SHP77 (cell line): ENCODE measurements at places on chromosomes 2 and 18.
A peak's percentile ranks its signal among the peaks of the same experiment; 100 is the strongest.

GRCh38 chr2:8447610-8448221, 234.1 kb upstream of the ID2 start:
- DNase-seq, result no peak

GRCh38 chr2:61718965-61719364, 134.9 kb downstream of the FAM161A start:
- no peak for DNase-seq

DNA sequence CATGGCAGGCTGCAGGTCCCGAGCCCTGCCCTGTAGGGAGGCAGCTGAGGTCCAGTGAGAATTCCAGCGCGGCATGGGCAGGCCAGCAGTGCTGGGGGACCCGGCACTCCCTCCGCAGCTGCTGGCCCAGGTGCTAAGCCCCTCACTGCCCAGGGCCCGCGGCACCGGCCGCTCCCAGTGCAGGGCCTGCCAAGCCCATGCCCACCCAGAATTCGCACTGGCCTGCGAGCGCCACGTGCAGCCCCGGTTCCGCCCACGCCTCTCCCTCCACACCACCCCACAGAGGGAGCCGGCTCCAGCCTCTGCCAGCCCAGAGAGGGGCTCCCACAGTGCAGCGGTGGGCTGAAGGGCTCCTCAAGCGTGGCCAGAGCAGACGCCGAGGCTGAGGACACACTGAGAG, 158.5 kb upstream of the ACVR2A start:
- DNase-seq, result no peak

GRCh38 chr2:230124757-230125431, 56.2 kb upstream of the SLC16A14 start:
- no peak for DNase-seq

GRCh38 chr2:133765658-133766057, 197.4 kb upstream of the NCKAP5 start:
- no peak for DNase-seq

GRCh38 chr2:176317199-176317598, 48.0 kb downstream of the MTX2 start:
- DNase-seq, result no peak

DNA sequence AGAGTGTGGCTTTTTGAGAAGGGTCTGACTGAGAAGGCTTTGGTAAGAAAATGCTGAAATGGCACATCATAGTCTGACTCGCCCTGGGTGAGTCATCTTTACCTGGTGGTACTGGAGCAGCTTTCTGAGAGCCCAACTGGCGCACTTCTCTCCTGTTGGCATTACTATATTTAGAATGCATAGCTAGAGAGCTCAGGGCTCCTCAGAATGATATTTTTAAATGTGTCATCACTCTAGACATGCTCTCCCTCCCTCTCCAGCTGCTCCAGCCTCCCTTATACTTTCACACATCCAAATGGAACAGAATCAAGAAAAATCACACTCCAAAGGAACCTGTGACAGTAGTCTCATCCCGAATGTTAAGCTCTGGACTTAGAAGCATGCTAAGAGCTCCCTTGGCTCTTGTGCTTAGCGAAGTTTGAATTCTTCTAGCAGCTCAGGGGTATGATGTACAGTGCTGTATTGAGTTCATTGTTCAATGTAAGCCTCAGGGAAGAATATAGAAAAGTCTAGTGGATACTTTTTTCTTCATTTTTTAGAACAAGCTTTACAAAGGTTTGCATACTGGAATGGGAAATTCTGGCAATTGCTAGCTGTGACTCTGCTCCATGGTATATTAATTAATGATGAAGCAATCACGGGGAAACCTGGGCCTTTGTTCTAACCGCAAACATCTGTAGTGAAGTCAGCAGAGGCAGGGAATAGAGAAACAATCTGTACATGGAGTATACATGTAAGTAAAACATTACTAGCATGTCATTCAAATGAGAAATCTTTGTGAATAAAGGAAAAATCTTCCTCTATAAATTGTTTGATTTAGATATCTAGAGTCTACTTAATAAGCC, 751.2 kb upstream of the NRXN1 start:
- peak; percentile 50 for DNase-seq

DNA sequence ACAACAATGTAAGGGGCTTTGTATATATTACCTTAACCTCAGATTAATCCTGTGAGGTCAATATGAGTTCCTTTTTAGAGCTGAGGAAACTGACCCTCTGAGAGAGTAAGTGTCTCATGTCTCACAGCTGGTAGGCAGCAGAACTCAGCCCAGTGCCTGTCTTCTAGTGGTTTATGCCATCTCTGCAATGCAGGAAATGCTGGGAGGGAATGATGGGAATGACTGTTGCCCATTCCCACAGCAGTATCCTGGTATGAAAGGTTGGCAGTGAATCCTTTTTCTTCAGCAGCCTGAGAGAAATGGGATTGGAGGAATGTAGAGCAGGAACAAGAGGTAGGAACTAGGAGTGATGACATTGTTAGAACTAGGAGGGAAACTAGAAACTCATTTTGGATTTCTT, 6.0 kb downstream of the MRPL30 start:
- no peak for DNase-seq

DNA sequence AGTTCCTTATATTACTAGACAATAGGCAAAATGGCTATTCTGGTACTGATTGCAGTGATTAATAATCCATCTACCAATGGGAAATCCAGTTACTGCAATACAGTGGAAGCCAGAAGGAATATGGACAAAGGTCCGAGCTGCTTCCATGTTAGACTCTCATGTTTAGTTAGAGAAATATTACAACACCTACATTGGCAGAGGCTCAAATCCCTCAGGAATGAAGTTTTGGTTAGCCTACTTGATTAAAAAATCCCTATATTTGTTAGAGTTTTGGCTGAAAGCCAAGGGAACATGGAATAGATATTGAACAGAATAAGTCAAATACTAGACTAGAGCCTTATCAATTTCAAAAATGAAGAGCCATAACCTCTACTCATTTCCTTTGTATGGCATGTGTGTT, 48.5 kb downstream of the ARL6IP6 start:
- DNase-seq, result no peak

DNA sequence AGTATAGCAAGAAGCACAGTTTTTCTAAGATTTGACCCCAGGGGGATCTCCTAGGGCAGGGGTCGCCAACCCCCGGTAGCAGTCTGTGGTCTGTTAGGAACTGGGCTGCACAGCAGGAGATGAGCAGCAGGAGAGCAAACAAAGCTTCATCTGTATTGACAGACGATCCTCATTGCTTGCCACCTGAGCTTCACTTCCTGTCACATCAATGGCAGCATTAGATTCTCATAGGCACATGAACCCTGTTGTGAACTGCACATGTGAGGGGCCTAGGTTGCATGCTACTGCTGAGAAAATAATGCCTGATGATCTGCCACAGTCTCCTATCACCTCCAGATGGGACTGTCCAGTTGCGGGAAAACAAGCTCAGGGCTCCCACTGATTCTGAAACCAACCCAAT, 136.2 kb downstream of the RGPD3 start:
- peak; percentile 39 for DNase-seq

DNA sequence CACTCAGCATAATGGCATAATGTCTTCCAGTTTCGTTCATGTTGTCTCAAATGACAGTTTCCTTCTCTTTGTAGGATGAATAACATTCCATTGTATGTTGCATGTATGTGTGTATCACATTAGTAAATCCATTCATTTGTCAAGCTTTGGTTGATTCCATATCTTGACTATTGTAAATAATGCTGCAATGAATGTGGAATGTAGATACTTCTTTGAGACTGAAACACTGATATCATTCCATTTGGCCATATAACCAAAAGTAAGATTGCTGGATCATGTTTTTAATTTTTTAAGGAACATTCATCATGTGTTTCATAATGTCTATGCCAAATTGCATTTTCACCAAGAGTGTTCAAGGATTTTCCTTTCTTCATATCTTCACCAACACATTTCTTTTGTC, 1711.4 kb upstream of the PIK3C3 start:
- no peak for DNase-seq
